ENCODE measurements at places on chromosomes 2 and 18. TPM values are rescaled to one million over a fixed set of nuclear protein-coding genes. Genes with fewer than 3 reads are reported as not detected.

The C2orf74 gene
- total RNA-seq: 5.1 TPM

DNA sequence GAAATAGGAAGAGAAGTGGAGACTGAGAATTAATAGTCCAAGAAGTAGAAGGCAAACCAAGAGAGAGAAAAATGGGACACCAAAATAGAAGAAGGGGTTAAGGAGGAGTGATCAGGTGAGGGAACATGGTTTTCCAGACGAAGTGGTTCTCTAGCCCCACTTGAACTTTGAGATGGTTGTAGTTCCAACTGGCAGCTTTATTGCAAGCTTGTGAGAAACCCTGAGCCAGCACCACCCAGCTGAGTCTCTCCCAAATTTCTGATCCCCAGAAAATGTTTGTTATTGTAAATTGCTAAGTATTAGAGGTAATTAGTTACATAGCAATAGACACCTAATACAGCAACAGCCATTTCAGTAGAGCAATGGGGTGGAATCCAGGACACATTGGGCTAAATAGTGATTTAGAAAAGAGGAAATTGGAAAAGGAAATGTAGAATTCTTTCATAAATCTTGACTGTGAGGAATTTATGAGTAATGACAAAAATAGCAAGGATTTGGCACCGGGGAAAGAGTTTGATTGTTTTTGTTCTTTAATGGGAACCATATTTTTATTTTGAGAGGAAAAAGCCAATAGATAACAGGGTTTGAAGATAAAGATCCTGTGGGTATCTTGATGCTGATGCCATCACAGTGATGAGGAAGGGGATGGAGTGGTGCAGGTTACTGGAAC, 62.1 kb upstream of the XDH start:
- no peak for DNase-seq

DNA sequence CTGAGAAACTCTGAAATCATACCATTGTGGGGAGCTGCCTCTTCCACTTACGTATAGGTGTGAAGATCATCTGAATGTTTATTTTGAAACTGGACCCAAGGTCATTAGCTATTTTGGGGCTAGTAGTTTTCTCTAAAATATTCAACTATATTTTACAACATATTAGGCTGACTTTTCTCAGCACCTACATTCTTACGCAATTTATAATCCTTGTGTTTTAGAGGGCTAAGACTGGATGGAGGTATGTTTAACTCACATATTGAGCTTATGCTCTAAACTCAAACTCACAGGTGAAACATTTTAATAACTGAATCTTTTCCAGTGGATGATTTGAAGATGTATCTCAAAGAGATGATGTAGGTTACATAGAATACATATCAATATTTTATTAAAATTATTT, 49.2 kb downstream of the EFEMP1 start:
- no peak for DNase-seq

- DNase-seq: no peak
Measured at GRCh38 chr2:47403609-47404193, 745 bp downstream of the MSH2 start.

DNA sequence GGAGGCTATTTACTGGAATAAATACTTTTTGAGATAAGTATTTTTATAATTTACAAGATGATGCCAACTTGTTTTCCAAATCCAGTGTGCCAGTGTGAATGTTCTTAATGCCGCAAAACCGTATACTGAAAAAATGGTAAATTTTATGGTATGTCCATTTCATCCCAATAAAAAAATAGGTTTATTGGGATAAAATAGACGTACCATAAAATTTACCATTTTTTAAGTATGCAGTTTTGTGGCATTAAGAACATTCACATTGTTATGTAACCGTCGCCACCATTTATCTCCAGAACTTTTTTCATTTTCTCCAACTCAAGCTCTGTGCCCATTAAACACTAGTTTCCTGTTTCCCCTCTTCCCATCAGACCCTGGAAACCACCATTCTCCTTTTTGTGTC, 167.9 kb downstream of the PARD3B start:
- no peak for DNase-seq

GRCh38 chr2:176156807-176157498, at the start of gene HOXD3:
Gene HOXD3, plus strand, starts transcription at chr2:176157307. Its CDS starts 11,808 bp downstream, at chr2:176169115.
- no peak for DNase-seq

The GNAL gene
- 0.94 TPM for total RNA-seq

The CHST9 gene
- not detected for total RNA-seq

GRCh38 chr2:190927301-190927700, 46.7 kb downstream of the GLS start:
- no peak for DNase-seq

DNA sequence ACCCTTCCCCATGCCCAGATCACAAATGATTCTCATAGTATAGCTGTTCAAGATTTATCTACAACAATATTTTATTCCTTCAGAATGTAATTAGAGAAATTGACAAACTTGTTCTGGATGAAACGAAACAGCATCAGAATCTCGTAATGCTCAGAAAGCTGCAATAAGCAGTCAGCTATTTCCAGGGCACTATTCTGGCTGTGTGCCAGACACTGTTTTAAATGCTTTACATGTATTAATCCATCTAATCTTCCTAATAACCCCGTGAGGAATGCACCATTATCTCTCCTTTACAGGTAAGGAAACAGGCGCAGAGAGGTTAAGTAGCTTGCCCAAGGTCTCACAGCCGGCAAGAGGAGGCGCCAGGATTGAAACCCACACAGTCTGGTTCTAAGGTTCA, 10.1 kb upstream of the LYPD6B start:
- no peak for DNase-seq

GRCh38 chr2:149084924-149085795, 46.7 kb downstream of the LYPD6B start:
- DNase-seq: no peak
